ENCODE measurements at places on chromosomes 7 and 10. TPM values are rescaled to one million over a fixed set of nuclear protein-coding genes. Genes with fewer than 3 reads are reported as not detected.

Gene CHCHD3
- total RNA-seq = 41.8 TPM

Gene UPP1
- total RNA-seq = 25.7 TPM

Gene CFAP69
- total RNA-seq = 0.55 TPM

DNA sequence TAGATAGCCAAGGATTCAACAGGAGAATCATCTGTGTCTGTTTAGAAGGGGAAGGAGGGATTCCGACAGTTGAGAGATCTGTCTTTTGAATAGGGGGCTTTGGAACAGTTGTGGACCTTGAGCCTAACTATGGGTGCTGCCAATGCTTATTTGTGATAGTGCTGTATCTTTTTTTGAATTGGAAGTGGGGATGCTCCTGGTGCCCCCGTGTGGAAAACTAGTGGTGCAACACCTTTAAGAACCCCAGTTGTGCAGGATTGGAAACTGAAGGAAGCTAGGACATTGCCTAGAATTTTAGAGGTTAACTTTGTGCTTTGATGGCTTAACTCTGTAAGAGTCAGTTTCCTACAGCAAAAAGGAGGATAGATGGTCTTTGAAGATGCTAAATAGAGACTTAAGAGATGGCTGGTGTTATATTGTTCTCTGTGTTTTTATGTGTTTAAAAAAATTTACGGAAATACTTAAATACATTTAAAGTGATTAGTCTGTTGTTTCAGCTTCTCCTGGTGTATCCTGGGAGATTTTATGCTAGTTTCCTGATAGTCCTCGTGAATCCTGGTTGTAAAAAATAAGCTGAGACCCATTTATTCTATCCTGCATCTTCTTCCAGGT is 69.3 kb downstream of the AP3M1 start:
- no peak for DNase-seq
- peak overlapping the region; percentile 52 for H3K27ac ChIP-seq

DNA sequence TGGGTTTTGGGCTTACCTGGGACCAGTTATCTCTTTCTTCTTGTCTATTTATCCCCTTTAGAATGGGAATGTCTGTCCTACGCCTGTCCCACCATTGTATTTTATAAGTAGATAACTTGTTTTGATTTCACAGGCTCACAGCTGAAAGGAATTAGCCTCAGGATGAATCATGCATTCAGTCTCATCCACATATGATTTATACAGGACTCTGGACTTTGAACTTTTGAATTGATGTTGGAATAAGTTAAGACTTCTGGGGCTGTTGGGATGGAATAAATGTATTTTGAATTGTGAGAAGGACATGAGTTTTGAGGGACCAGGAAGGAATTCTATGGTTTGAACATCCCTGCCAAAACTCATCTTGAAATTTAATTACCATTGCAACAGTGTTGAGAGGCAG is 112.6 kb downstream of the AMPH start:
- no peaks in the 10 kb centered on the region for H3K27me3 ChIP-seq
- no peak overlapping the region for H3K27ac ChIP-seq
- H3K4me1 ChIP-seq = no peaks in the 10 kb centered on the region
- no peak overlapping the region for H3K4me3 ChIP-seq

- no peaks in the 10 kb centered on the region for H3K4me1 ChIP-seq
- no peak overlapping the region for H3K27ac ChIP-seq
- peaks cover 3% of the 10 kb centered on the region for H3K27me3 ChIP-seq
- no peak for DNase-seq
Observed at GRCh38 chr10:43952760-43953159, 304.1 kb upstream of the ZNF32 start.

GRCh38 chr7:90624225-90624911 is 28.2 kb downstream of the CDK14 start:
- H3K4me3 ChIP-seq = peak overlapping the region; percentile 17
- peaks cover 61% of the 10 kb centered on the region for H3K4me1 ChIP-seq
- no peaks in the 10 kb centered on the region for H3K27me3 ChIP-seq
- peak overlapping the region; percentile 81 for H3K27ac ChIP-seq
- DNase-seq = no peak

DNA sequence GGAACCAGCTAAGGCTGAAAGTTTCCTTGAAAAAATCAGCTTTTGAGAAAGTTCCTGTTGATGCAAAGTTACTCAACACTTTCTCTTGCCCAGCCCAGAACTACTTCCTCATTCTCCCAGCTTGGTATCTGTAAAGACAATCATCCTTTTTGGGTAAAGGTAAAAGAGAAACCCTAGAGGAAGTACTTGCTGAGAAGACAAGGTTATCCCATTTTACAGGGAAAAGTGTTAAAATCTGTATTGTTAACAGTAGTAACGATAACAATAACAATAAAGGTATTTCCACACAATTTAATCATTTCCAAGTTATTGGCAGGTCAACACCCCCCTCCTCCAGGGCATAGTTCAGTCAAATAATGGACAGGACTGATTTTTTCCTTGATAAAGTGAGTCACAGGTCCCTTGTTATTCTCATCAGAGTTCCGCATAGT is 2.4 kb downstream of the ALOX5 start:
- no peak overlapping the region for H3K27ac ChIP-seq
- H3K4me1 ChIP-seq = peaks cover 8% of the 10 kb centered on the region
- peaks cover 47% of the 10 kb centered on the region for H3K27me3 ChIP-seq
- H3K4me3 ChIP-seq = no peak overlapping the region
- H3K36me3 ChIP-seq = no peaks in the 10 kb centered on the region

- no peak overlapping the region for H3K27ac ChIP-seq
- peaks cover 13% of the 10 kb centered on the region for H3K27me3 ChIP-seq
- no peaks in the 10 kb centered on the region for H3K36me3 ChIP-seq
- H3K4me1 ChIP-seq = peaks cover 15% of the 10 kb centered on the region
- no peak overlapping the region for H3K4me3 ChIP-seq
- no peak for DNase-seq
Observed at GRCh38 chr10:49296836-49297235, 2.1 kb upstream of the C10orf71 start.

DNA sequence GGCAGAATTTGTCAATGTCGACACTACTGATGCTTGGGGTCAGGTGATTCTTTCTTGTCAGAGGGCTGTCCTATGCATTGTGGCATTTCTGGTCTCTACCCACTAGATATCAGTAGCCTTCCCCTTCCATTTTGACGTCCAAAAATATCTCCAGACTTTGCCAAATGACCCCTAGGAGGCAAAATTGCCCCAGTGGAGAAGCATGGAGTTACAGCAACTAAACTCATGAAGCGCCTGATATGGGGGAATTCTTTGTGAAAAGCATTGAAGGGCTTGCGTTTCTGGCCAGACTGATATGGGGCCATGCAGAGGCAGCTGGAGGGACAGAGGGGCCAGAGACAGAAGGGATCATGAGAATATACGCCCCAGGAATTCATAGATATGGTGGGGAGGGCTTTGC is 43.6 kb downstream of the ADRB1 start:
- no peaks in the 10 kb centered on the region for H3K27me3 ChIP-seq
- no peaks in the 10 kb centered on the region for H3K4me1 ChIP-seq
- no peak for DNase-seq
- no peak overlapping the region for H3K27ac ChIP-seq
- H3K4me3 ChIP-seq = no peak overlapping the region

DNA sequence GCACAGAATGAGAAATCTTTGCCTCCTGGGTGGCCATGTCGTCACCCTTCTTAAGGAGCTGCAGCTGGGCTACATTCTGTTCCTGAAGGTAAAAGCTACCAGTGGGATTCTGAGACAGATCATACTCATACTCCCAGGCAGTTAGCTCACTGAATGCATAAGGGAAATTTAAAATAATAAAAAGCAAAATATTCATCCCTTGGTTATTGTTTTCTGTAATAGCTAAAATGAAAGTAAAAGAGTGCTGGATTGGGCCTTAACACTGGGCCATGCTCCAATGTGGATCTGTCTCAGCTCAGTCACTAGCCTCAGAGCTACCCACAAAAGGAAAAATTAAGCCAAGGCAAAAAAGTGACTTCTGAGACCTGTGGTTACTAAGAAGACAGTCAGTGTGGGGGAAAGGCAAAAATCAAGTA is 8.9 kb upstream of the DYNC2I1 start:
- H3K4me3 ChIP-seq = peak overlapping the region; percentile 13
- no peaks in the 10 kb centered on the region for H3K27me3 ChIP-seq
- no peaks in the 10 kb centered on the region for H3K36me3 ChIP-seq
- peak overlapping the region; percentile 82 for H3K27ac ChIP-seq

- no peaks in the 10 kb centered on the region for H3K27me3 ChIP-seq
- DNase-seq = no peak
- H3K36me3 ChIP-seq = no peaks in the 10 kb centered on the region
Observed at GRCh38 chr7:84069033-84069432, 125.6 kb downstream of the SEMA3A start.

- H3K36me3 ChIP-seq = no peaks in the 10 kb centered on the region
- no peak overlapping the region for H3K27ac ChIP-seq
- H3K4me1 ChIP-seq = no peaks in the 10 kb centered on the region
Observed at GRCh38 chr10:18297659-18298058, 157.4 kb downstream of the CACNB2 start.

- H3K4me1 ChIP-seq = no peaks in the 10 kb centered on the region
- peaks cover 6% of the 10 kb centered on the region for H3K27me3 ChIP-seq
- H3K4me3 ChIP-seq = no peak overlapping the region
- no peak for DNase-seq
- no peak overlapping the region for H3K27ac ChIP-seq
- H3K36me3 ChIP-seq = no peaks in the 10 kb centered on the region
Observed at GRCh38 chr10:98758463-98758862, 311.7 kb upstream of the HPS1 start.

GRCh38 chr10:113775686-113776294 is 24.3 kb downstream of the PLEKHS1 start:
- H3K4me3 ChIP-seq = no peak overlapping the region
- no peaks in the 10 kb centered on the region for H3K4me1 ChIP-seq
- H3K27ac ChIP-seq = no peak overlapping the region
- DNase-seq = no peak
- H3K36me3 ChIP-seq = peaks cover 2% of the 10 kb centered on the region
- H3K27me3 ChIP-seq = peaks cover 11% of the 10 kb centered on the region

DNA sequence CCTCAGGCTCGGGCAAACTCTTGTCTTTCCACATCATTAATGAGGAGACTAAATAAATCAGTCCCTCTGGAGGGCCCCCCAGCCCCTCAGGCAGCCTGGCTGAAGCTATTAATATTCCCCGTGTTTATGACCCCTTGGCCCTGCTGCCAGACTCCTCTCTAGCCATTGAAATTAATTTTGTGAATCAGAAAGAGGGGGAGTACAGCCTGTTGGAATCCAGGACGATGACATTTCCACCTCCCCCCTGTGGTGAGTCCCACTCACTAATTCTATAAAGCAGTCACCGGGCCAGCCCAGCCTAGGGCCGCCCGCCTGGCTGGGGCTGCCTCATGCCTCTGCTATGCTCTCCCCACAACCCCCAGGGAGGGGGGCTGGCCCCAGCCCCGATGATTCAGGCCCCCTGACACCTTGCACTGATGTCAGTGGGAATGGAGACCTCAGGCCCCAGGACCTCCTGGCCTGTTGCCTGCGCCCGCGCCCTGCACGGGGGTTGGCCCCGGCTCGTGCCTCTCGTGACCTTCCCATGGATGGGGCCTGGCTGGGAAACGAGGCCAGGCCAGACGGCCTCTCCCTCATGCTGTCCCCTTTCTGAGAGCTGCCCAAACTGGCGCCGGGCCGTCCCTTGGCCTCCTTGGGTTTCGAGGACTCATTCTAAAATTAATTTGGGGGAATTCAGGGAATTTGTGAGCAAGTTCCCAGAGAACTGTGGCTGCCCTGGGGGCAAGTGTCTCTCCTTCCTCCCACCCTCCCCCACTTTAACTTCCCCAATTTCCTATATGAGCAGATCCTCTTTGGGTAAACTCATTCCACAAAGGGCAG is 34.0 kb downstream of the TMEM270 start:
- peak overlapping the region; percentile 98 for H3K27ac ChIP-seq
- peak overlapping the region; percentile 42 for H3K4me3 ChIP-seq
- peaks cover 8% of the 10 kb centered on the region for H3K36me3 ChIP-seq
- H3K27me3 ChIP-seq = no peaks in the 10 kb centered on the region
- H3K4me1 ChIP-seq = peaks cover 81% of the 10 kb centered on the region
- DNase-seq = no peak

DNA sequence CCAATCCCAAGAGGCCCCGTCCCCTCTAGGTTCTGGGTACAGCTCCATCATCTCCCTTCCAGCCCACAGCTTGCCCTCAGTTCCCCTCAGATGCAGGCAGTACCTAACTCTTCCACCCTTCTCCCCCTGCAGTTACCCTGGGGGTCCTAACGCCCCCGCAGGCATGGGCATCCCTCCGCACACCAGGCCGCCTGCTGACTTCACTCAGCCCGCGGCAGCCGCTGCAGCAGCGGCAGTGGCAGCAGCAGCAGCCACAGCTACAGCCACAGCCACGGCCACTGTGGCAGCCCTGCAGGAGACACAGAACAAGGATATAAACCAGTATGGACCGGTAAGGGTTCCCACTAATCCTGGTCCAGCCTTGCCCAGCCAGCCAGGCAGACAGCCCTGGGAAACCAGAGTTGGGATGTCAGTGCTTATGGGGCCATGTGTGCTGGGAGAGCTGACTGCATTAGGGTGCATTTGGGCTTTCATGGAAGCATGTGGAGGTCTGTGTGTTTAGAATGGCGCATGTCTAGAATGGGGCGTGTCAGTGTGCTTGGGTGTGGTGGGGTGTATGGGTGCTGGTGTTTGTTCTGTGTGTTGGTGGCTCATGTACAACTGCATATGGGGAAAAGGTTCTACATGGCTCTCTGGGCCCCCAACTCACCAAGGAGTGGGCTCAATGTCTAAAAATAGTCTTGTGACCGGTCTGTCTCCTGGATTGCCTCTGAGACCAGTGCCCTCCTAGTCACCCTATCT is 55.1 kb upstream of the PPIF start:
- no peak overlapping the region for H3K4me3 ChIP-seq
- no peaks in the 10 kb centered on the region for H3K27me3 ChIP-seq
- H3K27ac ChIP-seq = no peak overlapping the region
- DNase-seq = no peak

DNA sequence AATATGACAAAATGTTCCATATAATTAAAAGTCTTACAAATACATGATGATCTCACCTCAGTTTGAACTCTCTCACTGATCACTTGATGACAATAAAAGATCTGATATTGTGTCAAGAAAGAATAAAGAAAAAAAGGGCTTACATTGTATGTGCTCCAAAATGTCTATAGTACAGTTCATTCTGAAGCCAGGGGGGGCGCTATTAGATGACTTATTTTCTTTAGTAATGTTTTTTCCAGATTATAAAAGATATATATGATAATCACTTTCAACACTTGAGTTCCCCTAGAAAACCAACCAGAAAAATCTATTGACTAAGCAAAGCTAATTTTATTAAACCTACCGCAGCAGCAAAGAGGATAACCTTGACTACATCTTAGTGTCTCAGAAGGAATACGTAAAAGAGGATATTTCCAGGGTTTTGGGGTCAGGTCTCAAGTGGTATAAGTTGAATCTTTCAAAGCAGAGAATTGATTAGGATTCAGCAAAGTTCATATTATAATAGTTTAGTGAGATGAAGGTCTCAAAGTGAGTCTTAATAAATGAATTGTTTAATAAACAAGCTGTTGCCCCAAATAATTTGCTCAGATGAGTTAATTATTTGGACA is 55.8 kb downstream of the PTN start:
- no peak overlapping the region for H3K4me3 ChIP-seq
- H3K27me3 ChIP-seq = no peaks in the 10 kb centered on the region
- H3K27ac ChIP-seq = no peak overlapping the region
- H3K36me3 ChIP-seq = no peaks in the 10 kb centered on the region
- DNase-seq = no peak

- no peak overlapping the region for H3K4me3 ChIP-seq
- DNase-seq = no peak
Observed at GRCh38 chr7:80428161-80429054, 83.5 kb downstream of the GNAT3 start.
